ENCODE measurements at places on chromosomes 12 and 14.

GRCh38 chr12:122888232-122888752, 7.6 kb downstream of the VPS37B start:
- DNase-seq, result no peak

GRCh38 chr12:89073027-89073398, 279.3 kb downstream of the DUSP6 start:
- no peak for DNase-seq

- DNase-seq, result no peak
Observed at GRCh38 chr12:69932676-69933552, 107.9 kb downstream of the MYRFL start.

- no peak for DNase-seq
Observed at GRCh38 chr12:122681814-122682213, 21.3 kb downstream of the HCAR2 start.

- DNase-seq, result no peak
Observed at GRCh38 chr14:54716862-54717261, 149.9 kb downstream of the SAMD4A start.

- no peak for DNase-seq
Observed at GRCh38 chr14:84750284-84750683, 779.7 kb upstream of the FLRT2 start.

GRCh38 chr14:68477461-68478085, 315.3 kb downstream of the ZFP36L1 start:
- DNase-seq, result no peak

DNA sequence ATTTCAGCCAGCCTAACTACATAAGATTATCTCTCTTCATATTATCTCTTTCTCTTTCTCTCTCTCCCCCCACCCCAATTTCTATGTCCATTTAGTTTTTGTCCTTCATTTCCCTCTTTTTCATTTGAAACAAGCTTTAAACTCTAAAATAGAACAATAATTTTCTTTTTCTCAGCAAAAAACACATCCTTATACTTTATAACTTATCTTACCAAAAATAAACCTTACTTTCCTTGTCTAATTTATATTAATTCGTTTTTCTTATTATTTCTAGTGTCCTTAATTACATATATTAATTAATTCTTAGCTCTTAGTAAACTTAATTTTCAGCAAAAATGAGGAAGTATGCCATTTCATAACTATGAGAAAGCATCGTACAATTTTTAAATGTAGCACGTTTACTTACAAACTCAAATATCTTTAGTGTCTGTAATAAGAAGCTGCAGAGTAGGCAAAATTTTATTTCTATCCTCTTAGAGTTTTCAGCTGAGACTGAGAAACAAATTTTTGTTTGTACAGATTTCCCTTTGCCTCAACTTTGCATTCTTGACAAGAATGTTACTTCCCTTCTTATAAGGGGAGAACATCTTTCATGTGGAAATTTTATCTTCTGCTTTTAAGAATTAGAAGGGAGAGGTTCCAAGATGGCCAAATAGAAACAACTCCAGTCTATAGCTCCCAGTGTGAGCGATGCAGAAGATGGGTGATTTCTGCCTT, 65.1 kb upstream of the ST8SIA1 start:
- no peak for DNase-seq

DNA sequence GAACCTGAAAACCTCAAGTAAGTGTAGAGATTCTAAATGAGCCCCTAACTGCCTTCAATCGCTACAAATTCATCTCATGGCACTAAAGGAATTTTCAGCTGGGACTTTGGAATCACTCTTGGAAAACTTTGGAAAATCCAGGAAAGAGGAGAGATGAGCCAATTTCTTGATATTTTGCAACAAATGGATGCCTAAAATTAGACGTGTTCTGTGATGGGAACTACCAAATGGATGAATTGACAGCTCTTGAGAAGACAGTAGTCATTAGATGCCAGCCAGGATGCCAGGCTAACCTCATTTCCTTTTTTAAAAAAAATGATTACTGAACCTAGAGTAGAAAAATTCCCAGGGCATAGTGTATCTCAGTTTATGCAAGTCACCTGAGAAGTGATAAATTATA, 78.3 kb downstream of the NPAS3 start:
- no peak for DNase-seq

DNA sequence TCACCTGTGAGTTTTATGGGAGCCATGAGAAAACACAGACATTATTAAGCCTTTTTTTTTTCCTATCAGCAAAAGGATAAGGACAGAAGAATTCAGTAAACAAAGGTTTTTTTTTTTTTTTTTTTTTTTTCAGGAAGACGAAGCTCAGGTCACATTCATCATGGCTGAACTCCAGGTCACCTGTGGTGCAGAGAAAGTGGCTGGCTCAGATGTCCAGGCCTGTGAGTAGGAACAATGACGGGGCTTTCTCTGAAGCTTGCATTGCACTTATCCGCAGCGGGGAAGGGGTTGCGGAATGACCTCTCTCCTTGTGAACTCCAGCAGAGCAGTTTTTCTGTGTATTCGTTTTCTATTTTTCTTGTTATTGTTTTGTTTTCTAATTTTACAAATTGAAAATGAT, 759.6 kb upstream of the TMEM132C start:
- DNase-seq, result no peak

DNA sequence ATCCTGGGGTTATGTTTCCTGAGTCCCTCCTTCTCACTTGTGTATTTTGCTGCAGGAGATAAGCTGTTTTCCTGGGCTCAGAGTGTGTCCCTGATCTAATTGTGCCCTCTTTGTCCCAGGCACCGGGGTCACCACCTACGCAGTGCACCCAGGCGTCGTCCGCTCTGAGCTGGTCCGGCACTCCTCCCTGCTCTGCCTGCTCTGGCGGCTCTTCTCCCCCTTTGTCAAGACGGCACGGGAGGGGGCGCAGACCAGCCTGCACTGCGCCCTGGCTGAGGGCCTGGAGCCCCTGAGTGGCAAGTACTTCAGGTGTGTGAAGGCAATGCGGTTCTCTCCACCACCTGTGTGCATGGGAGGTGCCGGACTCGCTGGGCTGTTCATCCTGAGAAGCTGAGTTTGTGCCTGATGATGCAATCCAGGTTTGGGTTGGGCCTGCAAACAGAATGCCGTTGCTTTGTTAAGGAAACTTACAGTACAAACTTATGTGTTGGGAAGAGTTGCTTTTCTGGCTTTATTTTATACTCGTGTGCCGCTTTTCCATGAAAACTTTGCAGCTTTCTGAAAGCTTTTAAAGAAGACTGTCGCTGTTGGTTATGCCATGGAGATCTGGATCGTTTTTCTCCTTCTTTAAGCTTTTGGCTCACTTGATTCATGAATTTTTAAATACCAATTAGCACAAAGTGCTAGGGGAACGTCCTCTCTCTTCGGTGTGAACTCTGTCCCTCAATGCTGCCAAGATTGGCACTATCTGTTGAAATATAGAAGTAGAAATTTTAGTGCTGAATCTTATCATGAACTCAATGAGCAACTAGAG, 27.6 kb downstream of the RDH12 start:
- DNase-seq, result no peak

GRCh38 chr14:35883677-35884293, 57.6 kb downstream of the BRMS1L start:
- DNase-seq, result peak; percentile 22

- no peak for DNase-seq
Observed at GRCh38 chr14:61911574-61911973, 149.4 kb downstream of the SNAPC1 start.

DNA sequence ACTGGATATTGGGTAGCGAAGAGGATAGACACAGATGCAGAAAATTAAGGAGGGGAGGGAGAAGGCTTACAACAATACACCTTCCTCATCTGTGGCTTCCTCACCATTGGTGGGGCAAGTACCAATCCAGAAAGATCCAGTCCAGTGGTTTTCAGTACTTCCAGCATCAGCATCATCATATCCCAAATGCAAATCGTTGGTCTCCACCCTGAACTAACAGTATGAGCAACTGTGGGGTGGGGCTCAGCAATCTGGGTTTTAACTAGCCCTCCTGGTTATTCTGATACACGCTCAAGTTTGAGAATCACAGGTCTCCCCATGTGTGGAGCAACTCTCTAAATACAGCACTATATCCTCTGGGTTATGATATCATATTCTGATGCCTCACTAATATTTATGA, 193.7 kb downstream of the PAX9 start:
- no peak for DNase-seq

DNA sequence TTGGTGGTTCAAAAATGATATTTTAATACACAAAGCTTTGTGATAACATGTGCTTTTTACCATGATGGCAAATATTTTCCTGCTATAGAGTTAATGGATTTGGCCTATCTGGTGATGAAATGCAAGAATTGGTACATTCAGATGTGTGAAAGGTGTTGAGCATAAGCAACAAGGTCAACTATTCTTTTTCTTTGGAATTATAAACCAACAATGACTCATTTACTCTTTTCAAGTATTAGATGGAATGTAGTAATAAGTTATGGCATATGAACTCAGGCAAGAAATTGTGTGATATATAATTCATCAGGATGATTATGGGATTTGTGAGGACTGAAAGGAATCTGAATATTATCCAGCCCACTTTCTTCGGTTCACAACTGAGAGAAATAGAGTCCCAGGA, 471.4 kb downstream of the ETNK1 start:
- DNase-seq, result no peak

- DNase-seq, result peak; percentile 77
Observed at GRCh38 chr12:52715416-52715815, 12.1 kb upstream of the KRT77 start.

DNA sequence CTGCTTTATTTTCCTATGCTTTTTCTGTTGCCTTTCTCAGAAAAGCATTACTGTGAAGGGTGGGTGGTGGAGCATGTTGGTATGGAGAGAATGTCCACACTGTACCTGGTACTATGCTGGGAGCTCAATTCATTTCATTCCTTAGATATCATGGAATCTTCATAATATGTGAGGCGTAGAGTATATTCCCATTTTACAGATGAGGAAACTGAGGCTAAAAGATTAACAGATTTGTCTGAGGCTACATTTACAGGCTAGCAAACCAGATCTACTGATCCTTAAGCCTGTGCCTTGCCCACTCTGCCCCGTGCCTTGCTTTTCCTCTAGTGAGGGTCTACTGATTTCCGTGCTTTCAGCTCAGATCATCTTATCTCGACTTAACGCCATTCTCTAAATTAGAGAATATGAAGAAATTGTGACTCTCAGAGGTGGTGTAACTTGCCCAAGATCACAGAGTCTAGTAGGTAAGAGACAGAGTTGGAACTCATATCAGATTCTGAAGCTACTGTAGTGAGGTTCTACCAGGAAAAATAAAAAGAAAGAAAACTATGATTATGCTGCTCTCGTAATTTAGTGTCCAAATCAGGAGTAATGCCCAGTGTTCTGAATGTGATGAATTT, 5.5 kb downstream of the GLRX5 start:
- DNase-seq, result no peak

Data from HuH-7 (cell line).